ENCODE measurements at places on chromosomes 3 and 15. TPM values are rescaled to one million over a fixed set of nuclear protein-coding genes. Genes with fewer than 3 reads are reported as not detected.

Gene GP9
- polyA plus RNA-seq, result 0.14 TPM

Gene SLC26A6
- polyA plus RNA-seq, result 25.2 TPM

Gene LRRC31
- not detected for polyA plus RNA-seq

DNA sequence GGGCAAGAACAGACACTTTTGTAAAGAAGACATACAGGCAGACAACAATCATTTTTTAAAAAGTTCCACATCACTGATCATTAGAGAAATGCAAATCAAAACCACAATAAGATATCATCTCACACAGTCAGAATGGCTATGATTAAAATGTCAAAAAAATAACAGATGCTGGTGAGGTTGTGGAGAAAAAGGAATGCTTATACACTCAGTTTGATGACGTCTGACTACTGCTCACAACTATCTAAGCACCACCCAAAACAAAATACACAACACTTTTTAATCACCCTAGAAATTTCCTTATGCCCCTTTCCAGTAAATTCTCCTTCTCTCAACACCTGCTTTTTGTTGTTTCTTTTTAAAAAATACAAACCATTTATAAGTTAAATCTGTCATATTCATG is 228.8 kb downstream of the ISL2 start:
- no peaks in the 10 kb centered on the region for H3K27me3 ChIP-seq
- no peaks in the 10 kb centered on the region for H3K36me3 ChIP-seq
- no peak for DNase-seq
- H3K4me3 ChIP-seq, result no peak overlapping the region

- no peaks in the 10 kb centered on the region for H3K27me3 ChIP-seq
- no peaks in the 10 kb centered on the region for H3K36me3 ChIP-seq
- DNase-seq, result no peak
- H3K4me3 ChIP-seq, result no peak overlapping the region
These were observed 614 bp upstream of the MINDY2 start for GRCh38 chr15:58770519-58770856.

- no peak overlapping the region for H3K4me3 ChIP-seq
- H3K4me1 ChIP-seq, result no peaks in the 10 kb centered on the region
- H3K27ac ChIP-seq, result no peak overlapping the region
- DNase-seq, result no peak
These were observed 317.0 kb upstream of the TPRG1 start for GRCh38 chr3:188854772-188855149.

DNA sequence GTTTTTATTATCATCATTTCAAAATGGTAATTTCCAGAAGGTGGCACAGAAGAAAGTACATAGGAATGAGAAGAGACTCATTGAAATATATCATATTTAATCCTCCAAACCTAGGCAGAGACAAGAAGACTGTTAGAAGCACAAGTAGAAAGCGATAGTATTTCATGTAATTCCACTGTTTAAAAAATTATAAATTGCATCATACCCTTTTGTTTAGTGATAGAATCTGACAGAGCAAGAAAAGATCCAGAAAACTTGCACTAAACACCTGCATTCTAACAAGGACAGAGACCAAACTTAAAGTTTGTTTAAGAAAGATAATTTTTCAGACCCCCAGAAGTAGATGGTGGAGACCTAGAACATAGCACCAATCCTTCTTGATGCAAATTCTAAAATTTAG is 56.9 kb upstream of the CD96 start:
- H3K27me3 ChIP-seq, result no peaks in the 10 kb centered on the region
- no peak overlapping the region for H3K27ac ChIP-seq
- DNase-seq, result no peak
- no peaks in the 10 kb centered on the region for H3K36me3 ChIP-seq

- H3K27ac ChIP-seq, result no peak overlapping the region
- H3K4me3 ChIP-seq, result no peak overlapping the region
- no peaks in the 10 kb centered on the region for H3K4me1 ChIP-seq
- no peaks in the 10 kb centered on the region for H3K27me3 ChIP-seq
These were observed 300.1 kb downstream of the MFSD1 start for GRCh38 chr3:159102001-159102400.

- H3K4me3 ChIP-seq, result no peak overlapping the region
- H3K36me3 ChIP-seq, result no peaks in the 10 kb centered on the region
- H3K27me3 ChIP-seq, result no peaks in the 10 kb centered on the region
- DNase-seq, result no peak
- no peaks in the 10 kb centered on the region for H3K4me1 ChIP-seq
These were observed 264.0 kb downstream of the KLF13 start for GRCh38 chr15:31590609-31591008.

- no peaks in the 10 kb centered on the region for H3K36me3 ChIP-seq
- H3K27ac ChIP-seq, result no peak overlapping the region
- no peaks in the 10 kb centered on the region for H3K4me1 ChIP-seq
- H3K4me3 ChIP-seq, result no peak overlapping the region
- no peaks in the 10 kb centered on the region for H3K27me3 ChIP-seq
These were observed 14.0 kb downstream of the PLXNA1 start for GRCh38 chr3:126996905-126997304.

- DNase-seq, result no peak
- no peaks in the 10 kb centered on the region for H3K27me3 ChIP-seq
- H3K27ac ChIP-seq, result no peak overlapping the region
- H3K36me3 ChIP-seq, result no peaks in the 10 kb centered on the region
These were observed 29.0 kb downstream of the CCDC80 start for GRCh38 chr3:112611752-112612515.

Measured in pancreas (tissue), 10 donors.